Uterus (tissue), 4 donors: ENCODE measurements at places on chromosomes 7 and 10. TPM values are rescaled to one million over a fixed set of nuclear protein-coding genes. Genes with fewer than 3 reads are reported as not detected.

DNA sequence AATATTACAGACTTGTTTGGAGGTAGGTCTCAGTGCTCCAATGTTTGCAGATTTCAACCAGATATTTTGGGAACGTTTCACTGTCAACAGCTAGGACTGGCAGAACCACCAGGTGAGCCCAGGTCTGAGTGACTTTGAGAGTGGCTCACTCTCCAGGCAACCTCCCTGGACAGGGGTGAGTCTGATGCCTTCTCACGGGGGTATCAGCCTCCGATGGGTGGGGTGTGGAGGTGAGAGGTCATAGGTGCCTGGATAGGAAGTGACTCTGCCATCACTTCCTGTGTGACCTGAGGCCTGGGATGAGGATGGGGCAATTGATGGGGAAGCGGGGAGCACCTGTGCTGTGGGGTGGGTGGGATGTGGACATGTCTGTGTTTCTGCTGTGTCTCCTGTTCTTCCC is 4.6 kb downstream of the AZGP1 start:
- no peak for DNase-seq

Gene SMKR1
- total RNA-seq, result 1.7 TPM

DNA sequence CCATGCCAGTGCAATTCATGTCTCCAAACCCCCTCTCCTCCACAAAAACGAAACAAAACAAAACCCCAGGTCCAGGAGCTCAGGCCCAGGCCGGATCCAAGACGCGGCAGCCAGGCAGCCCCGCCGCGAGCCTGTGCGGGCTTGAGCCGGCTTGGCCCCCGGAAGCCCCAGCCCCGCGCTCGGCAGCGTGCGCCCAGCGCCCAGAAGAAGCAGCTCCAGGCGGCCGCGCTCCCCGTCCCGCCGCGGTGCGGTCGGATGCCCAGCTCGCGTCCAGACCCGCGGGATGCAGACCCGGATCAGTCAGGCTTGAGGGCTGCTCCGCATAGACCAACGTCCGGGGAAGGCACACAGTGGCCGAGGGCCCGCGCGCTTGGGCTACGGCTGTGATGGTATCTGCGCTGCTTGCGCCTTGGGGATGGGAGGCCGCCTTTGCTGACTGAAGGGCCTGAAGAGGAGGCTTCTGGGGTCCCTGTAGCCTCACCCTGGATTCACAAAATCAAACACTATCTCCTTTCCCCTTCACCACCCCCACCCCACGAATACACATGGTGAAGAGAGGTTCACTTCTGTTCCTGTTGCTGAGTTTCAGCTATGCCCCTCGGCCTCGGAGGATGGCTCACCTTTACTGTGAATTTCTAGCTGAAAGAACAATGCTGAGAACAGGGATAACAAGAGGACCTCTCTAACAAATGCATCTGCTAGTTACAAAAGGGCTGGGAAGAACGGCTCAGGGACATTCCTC is 79.9 kb upstream of the EN2 start:
- no peak for DNase-seq

GRCh38 chr7:80760292-80760691 is 121.8 kb downstream of the CD36 start:
- DNase-seq, result no peak

DNA sequence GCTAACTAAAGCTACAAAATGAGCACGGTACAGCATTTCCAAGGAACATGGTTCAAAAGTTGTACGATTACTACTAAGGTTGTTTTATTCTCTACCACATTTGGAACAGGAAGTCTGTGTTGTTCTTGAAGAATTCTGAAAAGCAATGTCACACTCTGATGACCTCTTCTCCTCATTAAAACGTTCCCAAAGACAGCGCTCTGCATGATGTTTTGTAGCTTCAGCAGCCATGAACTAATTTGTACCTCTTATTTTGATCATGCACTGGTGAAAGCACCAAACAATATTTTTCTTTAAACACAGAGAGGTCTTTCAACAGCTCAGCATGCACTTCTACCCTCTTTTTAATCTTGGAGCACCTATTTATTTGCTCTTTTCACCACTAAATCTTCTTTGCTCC is 75.0 kb upstream of the TES start:
- DNase-seq, result no peak

GRCh38 chr7:157016352-157017041 is 6.0 kb upstream of the MNX1 start:
- no peak for DNase-seq

DNA sequence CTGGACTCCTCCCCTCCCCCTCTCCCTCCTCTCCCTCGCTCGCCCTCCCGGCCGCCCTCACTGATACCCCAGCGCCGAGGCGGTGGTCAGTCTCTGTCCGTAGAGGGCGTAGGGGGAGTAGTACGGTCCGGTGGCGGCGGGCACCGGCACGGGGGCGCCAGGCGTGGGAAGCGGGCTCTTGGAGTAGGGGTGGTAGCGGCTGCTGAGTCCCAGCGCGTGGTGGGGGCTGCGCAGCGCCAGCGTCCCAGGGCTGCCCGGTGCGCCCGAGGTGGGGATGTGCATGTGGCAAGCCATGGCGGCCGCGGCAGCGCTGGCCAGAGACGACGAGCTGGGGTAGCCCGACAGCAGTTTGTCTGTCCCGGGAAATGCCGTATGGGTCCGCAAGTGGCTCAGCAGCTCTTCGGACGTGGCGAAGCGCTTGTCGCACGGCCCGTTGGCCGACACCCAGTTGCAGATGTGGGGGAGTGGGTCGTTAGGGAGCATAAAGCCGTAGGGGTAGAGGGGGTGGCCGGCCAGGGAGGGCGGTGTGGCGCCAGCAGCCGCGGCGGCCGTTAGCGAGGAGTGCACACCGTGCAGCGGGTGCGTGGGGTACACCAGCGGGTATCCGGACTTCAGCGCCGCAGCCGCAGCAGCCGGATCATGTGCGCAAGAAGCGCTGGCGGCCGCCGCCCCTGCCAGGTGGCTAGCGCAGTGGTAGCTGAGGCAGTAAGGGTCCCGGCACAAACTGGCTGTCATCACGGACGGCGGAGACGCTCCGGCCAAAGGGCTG is 2.7 kb downstream of the ZNF503 start:
- DNase-seq, result peak; percentile 59

DNA sequence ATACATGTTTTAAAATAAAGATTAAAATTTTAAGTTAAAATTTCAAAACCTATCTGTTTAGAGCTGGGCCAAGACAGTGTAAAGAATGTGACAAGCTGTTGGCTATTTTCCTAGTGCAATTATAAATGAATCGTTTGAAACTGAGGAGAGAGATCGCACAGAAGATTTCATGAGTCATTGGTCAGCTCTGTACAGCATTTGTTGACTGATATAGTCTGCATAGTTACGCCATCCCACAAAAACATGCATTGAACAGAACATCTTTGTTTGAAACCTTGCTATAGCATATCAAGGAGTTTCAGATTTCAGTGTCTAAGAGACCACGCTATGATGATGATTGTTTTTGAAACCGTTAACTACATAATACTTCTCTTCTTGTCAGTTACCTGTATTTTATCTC is 1.3 kb upstream of the C10orf67 start:
- DNase-seq, result no peak

- DNase-seq, result no peak
These were observed 1.4 kb downstream of the LANCL2 start for GRCh38 chr7:55366461-55367070.
